ENCODE measurements at places on chromosomes 1 and 21. TPM values are rescaled to one million over a fixed set of nuclear protein-coding genes. Genes with fewer than 3 reads are reported as not detected.

DNA sequence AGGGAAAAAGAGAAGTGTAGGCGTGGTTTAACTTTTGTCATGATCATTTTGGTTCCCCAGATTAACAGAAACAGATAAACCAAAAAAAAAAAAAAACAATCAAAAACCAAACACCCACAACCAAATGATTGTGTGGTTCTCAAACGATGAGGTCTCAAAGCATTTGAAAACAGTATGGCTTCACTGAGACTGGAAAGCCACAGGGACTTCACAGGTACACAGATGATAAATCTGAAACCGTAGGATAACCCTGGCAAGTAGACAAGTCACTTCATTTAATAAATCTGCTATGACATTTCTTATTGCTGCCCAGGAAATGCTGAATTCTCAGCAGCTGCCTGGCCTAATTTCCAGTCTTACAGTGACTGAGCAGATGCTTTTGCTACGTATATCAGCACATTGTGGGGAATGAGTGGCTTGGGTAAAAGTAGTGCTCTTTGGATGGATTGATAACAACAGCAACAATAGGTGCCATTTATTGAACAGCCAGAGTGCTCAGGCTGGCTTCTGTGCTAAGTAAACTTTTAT is 6.1 kb downstream of the ST6GALNAC3 start:
- DNase-seq = no peak

GRCh38 chr1:199619223-199619622 is 408.3 kb upstream of the NR5A2 start:
- DNase-seq = no peak

DNA sequence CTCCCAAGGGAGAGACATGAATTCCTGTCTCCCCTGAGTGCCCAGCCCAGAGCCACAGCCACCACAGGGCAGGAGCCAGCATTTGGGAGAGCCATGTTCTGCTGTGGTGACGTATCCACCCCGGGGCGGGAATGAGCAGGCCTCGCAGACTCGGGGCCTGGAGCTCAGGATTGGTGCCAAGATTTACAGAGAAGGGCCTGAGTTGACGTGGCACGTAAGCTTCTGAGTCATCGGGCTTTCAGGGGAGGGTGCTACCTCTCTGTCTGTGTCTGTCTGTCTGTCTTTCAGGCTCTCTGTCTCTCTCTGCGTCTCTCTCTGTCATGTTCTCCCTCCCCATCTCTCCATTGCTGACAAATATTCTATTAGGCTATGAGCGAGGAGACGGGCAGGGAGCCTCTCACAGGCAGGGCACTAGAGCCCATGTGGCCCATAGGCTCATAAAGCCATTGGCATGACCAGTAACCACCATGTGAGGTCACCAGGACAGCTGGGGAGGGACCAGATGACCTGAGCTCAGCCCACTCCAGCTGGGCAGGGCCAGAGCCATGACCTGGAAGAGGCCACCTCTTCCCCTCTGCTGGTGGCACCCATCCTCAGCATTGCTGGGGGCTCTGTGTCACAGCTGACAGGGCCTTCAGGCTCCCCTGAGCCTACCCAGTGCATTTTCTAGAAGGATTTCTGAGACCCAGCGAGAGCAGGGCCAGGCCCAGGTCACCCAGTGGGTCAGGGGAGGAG is 300.0 kb upstream of the VAMP3 start:
- DNase-seq = peak; percentile 57

C8A gene
- total RNA-seq = not detected

DNA sequence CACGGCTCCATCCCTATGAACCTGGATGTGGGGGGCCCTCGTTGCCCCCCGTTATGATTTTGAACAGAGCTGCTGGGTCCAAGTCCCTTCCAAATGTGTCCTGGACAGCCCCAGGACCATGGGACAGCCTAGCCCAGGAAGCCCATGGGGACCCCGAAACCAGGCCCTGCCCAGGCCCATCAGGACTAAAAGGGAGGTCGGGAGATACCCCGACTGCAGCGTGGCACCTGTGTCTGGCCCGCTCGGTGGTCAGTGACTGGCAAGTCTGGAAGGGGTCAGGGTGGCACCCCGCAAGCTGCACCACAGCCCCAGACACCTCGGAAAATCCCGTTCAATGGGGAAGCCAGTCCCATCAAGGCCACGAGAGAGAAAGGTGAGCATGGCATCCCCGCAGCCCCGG is 10.4 kb upstream of the SRARP start:
- DNase-seq = no peak

DNA sequence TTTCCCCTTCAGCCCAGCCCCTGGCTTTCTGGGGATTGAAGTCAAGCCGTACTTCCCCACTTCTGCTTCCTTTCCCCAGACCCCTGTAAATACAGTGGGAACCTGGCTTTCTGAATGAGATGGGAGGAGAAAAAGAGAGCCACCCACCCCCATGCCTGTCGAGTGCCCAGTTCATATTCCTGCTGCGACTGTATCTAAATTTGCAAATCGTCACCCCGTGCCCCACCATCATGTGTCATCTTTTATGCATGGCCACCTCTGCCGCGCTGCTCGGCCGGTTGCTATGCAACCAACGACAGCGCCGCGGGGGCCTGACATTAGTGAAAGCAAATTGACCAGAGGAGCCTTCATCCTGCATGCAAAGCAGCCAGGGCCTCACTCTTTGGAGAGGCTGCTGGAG is 143.0 kb downstream of the ELAVL4 start:
- no peak for DNase-seq

- DNase-seq = no peak
Observed at GRCh38 chr1:201360901-201361651, 16.4 kb downstream of the TNNT2 start.

GRCh38 chr1:224274970-224275626 is 54.9 kb downstream of the NVL start:
- no peak for DNase-seq

DNA sequence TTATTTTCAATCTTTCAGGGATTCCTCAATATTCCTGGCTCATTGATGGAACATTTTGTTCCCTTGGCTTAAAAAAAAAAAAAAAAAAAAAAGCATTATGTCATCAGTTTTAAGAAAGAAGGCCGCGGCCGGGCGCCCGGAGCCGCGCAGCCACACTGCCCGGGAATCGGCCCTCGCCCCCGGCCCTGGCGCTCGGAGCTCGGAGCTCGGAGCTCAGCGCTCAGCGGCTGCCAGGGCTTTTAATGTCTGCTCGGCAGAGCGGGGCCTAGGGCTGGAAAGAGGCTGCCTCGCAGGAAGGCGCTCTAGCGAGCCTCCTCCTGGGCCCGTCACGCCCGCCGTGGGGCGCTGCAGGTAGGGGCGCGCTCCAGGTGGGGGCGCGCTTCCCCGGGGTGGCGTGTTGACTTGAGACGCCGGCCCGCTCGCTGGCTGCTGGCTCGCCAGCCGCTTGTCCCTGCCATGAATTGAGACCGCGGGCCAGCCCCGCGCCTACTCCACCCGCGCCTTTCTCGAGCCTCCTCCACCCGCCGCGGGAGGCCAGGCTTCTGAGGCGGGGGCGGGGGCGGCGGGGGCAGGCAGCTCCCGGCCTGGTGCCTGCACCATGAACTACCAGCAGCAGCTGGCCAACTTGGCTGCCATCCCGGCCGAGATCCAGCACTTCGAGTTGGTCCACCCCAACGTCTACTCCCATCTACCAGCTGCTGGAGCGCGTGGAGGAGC is 5.4 kb upstream of the TDRD5 start:
- peak; percentile 32 for DNase-seq

LDLRAD1 gene
- total RNA-seq = not detected

RGS8 gene
- total RNA-seq = not detected

DNA sequence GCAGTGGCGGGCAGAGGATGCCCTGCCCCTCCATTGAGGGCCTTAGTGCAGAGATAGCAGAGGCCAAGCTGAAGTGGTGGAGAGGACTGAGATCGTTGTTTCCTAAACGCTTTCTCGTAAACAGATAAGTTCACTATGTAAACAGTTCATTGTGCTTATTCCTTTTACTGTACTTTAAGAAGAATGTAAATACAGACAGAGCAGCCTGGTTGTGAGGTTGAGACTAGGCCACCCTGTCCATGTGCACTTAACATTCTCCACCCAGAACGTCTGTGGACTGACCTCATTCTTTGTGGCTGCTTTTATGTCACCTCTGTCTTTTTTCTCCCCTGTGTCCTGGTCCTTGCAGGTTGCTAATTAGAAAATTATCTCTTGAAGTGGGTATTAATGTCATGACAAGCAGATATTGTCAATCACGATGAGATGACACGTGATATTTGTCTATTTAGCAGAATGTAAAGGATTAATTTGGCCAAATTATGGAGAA is 8.5 kb downstream of the CENPS start:
- no peak for DNase-seq

RIPK4 gene
- 25.8 TPM for total RNA-seq

GRCh38 chr1:186790101-186790500 is 38.6 kb upstream of the PLA2G4A start:
- DNase-seq = no peak

INSRR gene
- not detected for total RNA-seq

DNA sequence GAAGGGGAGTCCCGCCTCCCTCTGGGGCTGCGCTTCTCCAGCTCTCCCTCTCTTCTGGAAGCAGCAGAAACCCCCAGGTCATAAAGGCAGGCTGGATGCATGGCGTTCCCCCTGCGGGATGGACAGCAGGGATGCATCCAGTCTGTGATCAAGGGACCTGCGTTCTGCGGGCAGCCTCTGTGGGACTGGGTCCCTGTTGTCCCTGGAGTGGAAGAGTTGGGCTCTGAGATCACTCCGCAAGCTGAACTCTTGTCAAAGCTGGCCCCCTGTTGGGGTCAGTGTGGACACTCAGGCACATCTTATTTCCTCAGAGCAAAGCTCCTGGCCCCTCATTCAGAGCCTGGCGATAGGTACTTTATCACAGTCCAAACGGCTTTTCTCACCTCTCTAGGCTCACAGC is 341.2 kb downstream of the PTPRU start:
- no peak for DNase-seq

- no peak for DNase-seq
Observed at GRCh38 chr1:155166471-155167165, 6.5 kb downstream of the KRTCAP2 start.

S100A7A gene
- not detected for total RNA-seq

GRCh38 chr1:68199603-68200002 is 32.7 kb downstream of the WLS start:
- peak; percentile 7 for DNase-seq

GRCh38 chr1:77200806-77201205 is 18.4 kb downstream of the PIGK start:
- DNase-seq = no peak

KRTAP7-1 gene
- not detected for total RNA-seq

LAMB3 gene
- total RNA-seq = 2.0 TPM

GRCh38 chr1:29208442-29208841 is 22.3 kb downstream of the MECR start:
- DNase-seq = no peak

DNA sequence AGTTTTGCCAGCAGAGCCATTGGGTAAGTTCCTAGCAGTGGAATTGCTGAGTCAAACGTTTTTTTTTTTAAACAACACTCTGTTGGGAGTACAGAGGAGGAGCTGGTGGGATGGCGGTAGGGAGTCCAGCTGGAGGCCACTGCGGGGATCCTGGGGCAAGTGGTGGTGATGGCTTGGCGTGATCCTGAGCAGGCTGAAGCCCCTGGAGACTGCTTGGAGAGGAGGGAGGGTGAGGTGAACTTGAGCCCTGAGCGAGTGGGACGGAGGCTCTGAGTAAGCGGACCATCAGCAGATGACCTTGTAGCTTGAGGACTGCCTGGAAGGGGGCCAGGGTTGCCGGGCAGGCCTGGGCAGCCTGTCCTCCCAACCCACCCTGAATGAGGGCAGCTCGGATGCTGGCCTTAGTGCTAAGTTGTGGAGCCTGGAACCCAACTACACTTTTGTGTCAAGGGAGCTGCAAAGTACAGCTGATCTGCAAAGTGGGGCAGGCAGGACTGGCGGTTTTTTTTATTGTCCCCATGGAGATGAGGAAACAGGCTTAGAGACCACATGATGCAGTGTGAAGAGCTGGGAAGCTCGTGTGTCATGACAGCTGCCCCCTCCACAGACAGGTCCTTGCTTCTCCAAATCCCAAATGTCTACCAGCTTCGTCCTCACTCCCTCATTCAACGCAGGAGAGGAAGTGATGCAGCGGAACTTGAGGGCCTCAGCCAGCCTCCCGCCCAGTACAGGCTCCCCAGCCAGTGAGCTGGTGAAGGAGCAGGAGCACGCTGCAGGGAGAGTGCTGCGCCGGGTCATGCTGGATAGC is 20.2 kb downstream of the MRPL37 start:
- no peak for DNase-seq

KTI12 gene
- total RNA-seq = 10.5 TPM

FMN2 gene
- 35.4 TPM for total RNA-seq

ZSCAN20 gene
- total RNA-seq = 5.1 TPM

- no peak for DNase-seq
Observed at GRCh38 chr1:26516987-26517765, 12.4 kb upstream of the RPS6KA1 start.

GRCh38 chr1:226606311-226607267 is 58.0 kb downstream of the STUM start:
- no peak for DNase-seq

DNA sequence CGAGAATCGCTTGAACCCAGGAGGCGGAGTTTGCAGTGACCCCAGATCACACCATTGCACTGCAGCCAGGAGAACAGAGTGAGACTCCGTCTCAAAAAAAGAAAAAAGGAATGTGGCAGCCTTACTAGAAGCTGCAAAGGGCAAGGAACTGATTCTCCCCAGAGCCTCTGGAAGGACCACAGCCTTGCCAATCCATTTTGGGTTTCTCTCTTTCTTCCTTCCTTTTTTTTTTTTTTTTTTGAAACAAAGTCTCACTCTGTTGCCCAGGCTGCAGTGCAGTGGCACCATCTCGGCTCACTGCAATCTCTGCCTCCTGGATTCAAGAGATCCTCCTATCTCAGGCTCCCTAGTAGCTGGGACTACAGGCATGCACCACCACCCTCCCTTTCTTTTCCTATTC is 9.9 kb upstream of the IFNGR2 start:
- DNase-seq = no peak

DTL gene
- 36.5 TPM for total RNA-seq

HSPA6 gene
- 4.8 TPM for total RNA-seq

DNA sequence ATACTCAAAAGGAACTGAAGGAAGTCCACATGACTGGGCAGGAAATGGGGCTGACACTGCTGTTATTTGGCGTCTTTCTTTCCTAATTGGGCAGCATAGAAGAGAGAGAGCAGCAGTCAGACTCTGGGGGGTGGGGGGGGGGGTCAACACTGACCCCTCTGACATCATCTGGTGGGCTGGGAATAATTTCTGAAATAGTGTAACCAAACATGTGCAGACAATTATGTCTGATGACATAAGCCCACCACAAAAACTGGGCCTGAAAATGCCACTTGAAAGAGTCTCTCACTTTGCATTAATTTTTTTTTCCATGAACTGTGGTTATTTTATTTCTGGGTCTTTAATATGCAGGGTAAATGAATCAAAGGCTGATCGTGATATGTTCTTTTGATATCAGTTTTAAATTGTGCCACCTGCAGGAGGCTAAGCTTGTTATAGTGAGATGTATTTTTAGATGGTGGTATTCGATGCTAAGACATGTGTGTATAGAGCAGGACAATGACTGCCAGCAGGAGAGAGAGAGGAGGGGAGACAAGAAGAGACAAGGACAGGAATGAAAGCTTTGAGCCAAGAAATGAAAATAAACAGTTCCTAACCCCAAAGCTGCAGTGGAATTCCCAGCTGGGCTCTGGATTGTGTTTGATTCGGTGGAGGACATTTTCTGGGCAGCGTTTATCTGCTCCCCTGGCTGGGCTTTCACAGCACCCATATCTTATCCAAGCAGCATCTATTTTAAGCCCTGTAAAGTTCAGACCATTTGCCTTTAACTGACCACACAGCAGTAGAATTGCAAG is 264.7 kb downstream of the PBX1 start:
- DNase-seq = no peak

FASLG gene
- not detected for total RNA-seq

CD48 gene
- total RNA-seq = not detected

TTC39A gene
- total RNA-seq = 2.4 TPM

CA6 gene
- total RNA-seq = 0.26 TPM

All from SK-MEL-5 (cell line).